ENCODE measurements at places on chromosomes 16 and 17.

- no peak for DNase-seq
These were observed 518 bp downstream of the SH2B1 start for GRCh38 chr16:28863929-28864793.

GRCh38 chr17:34156741-34157589, 98.1 kb upstream of the CCL2 start:
- no peak for DNase-seq

GRCh38 chr16:12798846-12799245, 4.8 kb downstream of the CPPED1 start:
- no peak for DNase-seq

GRCh38 chr17:73071066-73071999, 21.2 kb downstream of the SLC39A11 start:
- no peak for DNase-seq

- DNase-seq = peak; percentile 85
These were observed at the start of gene AURKB for GRCh38 chr17:8209907-8210760. AURKB (minus strand) TSS chr17:8210575; CDS start chr17:8210224, 351 bp downstream.

- DNase-seq = no peak
These were observed 105.8 kb downstream of the ADCY9 start for GRCh38 chr16:4010225-4011158.

- DNase-seq = no peak
These were observed 33.5 kb downstream of the SMURF2 start for GRCh38 chr17:64628641-64629040.

GRCh38 chr16:64925166-64925565, 196.7 kb downstream of the CDH11 start:
- no peak for DNase-seq

Data from stimulated activated CD8-positive, alpha-beta memory T cell treated with anti-CD3 and anti-CD28 coated beads, Interleukin-2, amount 100 ng/mL, for 1 hour (primary cell).